SK-N-SH (cell line): ENCODE measurements at places on chromosomes 2 and 18.

DNA sequence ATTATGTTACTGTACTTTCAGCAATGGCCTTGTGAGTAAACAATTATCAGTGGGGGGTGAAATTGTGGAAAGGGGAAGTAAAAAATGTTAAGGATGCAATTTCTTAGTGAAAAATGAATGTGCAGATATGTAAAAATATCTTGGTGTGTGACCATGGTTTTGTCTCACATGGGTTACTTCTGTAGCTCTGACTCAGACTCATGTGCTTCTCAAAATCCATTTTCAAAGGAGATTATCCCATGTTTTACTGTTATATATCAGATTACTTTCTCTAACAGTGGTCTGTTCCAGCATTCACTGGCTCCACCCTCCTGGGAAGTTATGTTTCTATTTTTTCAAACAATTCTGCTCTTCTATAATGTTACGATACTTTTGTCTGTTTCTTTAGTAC is 298.2 kb upstream of the COL3A1 start:
- no peak for DNase-seq

GRCh38 chr2:63047321-63048279 is 3.0 kb upstream of the OTX1 start:
- peak; percentile 63 for DNase-seq

DNA sequence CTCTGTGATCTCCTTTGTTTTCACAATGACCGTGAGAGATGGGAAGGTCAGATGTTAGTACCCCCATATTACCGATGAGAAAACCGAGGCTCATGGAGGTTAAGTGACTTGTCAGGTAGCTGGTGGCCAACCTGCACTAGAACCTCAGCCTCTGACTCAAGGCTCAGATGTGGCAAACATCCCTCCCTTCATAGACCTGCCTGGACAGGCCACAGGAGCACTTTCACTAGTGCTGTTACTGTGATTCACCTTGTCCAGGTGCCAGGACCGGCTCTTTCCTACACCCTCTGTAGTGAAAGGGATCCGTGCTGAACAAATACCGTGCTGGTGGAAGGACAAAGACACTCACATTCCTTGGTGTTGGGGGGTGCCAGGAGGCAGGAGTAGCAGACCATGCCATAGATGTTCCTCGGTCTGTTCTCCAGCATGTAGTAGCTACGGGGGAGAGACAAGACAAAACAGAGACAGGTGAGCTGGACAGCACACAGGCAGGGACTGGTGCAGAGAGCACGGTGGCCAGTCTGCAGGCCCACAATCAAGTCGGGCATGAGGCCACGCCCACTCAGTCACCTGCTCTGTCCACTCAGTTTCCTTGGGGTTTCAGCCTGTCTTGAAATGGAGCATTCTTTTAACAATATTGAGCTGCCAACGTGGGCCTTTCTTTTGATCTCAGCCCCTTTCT is 65.9 kb downstream of the EDAR start:
- no peak for DNase-seq

DNA sequence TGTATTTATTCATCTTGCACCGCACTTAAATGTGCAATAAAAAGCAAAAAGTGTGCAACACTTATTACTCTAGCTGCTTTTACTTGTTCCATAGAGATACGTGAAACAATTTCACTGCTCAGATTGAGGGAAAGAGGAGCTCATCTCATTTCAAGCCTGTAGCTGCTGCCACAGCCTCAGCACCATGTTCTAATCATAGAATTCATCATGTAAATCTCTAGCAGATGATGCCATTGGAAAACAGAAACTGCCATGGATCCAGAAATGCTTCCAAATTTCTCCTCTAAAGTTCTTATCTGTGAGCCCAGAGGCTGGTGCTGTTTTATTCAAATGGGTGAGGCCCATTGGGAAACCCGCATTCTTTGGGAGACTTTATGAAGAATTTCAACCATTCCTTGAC is 2.0 kb downstream of the CDC42EP3 start:
- no peak for DNase-seq

DNA sequence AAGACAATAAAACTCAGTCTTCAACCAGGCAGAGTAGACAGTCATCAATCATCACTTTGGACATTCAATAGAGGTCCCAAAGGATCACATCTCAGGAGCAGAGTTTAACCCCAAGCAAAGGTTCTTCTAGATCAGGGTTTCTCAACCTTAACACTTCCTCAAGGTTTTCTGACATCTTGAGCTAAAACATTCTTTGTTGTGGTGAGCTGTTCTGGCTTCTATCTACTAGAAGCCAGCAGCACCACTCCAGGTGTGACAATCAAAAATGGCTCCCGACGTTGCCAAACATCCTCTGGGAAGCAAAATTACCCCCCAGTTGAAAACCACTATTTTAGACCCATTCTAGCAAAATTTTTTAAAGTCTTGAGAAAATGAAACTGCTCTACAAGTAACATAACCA is 22.0 kb downstream of the RTTN start:
- no peak for DNase-seq

GRCh38 chr2:54588244-54588899 is 132.2 kb downstream of the SPTBN1 start:
- no peak for DNase-seq

- no peak for DNase-seq
These were observed 994.0 kb downstream of the TSN start for GRCh38 chr2:122749405-122749804.

DNA sequence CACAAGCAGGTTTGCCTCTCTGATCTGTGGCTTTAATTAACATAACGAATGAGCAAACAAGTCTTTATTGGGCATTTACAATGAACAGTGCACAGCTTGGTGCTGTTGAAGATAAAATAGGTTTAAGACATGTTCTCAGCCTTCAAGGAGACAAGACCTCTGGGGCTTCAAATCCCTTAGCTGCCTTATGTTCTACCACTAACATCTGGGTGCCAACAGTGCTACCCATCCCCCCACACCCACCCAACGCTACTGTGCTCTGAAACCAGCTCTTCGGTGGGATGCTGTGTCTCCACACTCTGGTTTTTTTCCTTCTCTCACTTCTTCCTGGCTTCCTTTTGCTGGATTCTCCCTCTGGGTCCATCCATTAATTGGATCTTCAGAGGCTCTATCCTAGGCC is 14.1 kb upstream of the B3GNT2 start:
- no peak for DNase-seq

DNA sequence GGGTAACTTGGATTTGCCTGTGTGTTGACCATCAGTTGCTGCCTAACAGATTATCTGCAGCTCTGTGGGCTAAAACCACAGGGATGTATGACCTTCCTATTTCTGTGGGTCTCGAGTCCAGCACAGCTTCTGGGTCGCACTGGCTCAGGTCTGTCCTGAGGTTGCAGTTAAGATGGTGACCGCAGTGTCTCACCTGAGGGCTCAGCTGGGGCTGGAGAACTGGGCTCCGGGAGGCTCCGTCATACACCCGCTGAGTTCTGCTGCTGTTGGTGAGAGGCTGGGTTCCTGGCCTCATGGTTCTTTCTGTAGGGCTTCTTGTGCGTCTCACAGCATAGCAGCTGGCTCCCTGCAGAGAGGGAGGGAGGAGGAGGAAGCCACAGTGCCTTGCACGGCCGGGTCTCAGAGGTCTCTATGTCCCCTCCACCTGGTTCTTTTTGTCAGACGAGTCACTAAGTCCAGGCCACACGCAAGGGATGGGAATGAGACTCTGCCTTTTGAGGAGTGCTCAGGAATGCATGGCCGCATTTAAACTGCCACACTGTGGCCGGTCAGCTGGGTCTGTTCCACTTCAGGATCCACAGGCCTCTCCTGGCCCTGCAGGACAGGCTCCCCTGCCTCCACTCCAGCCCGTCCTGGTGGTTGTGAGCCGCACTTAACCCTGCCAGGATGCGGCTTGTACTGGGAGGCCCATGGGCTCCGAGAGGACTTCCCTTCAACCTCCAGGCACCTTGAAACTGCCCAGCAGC is 67.2 kb downstream of the ADI1 start:
- no peak for DNase-seq

DNA sequence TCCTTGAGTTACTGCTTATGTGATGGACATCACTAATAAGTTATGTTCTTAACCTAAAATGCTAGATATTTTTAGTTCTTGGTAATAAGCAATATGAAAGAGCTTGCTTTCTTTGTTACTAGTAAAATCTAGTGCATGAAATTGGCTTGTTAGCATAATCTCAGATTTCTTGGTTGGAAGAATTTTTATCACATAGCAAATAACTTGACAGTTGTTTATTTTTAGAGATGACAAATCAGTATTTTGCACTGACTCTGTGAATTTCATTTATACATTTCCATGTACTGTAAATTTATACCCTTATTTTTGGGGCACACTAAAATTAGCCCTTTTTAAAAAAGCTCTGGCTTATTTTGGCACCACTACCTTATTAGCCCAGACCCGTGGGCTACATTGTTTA is 45.6 kb downstream of the LCLAT1 start:
- DNase-seq = no peak

- DNase-seq = peak; percentile 53
These were observed 39.7 kb upstream of the EPAS1 start for GRCh38 chr2:46257476-46257875.

- no peak for DNase-seq
These were observed 44.6 kb downstream of the BAZ2B start for GRCh38 chr2:159571540-159572260.

DNA sequence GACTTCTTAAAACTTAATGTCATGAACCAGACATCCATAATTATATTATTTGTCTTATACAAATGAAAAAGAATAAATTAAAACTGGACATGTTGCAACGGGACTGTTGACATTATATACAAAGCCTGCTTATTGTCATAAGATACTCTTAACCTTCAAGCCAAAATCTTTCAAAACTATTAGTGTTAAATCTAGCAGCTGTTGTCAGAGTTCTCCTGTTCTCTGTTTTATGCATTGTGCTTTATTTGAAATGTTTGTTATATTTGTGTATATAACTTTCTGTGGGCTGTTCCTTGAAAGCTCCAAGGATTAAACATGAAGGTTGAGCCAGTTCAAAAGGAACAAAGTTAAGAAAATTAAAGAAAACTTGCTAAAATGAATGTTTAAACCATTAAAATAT is 335.5 kb upstream of the NT5C1B start:
- no peak for DNase-seq

GRCh38 chr2:42074661-42075060 is 26.8 kb downstream of the PKDCC start:
- DNase-seq = no peak
